Pulmonary artery endothelial cell (primary cell): ENCODE measurements at places on chromosomes 2 and 18. TPM values are rescaled to one million over a fixed set of nuclear protein-coding genes. Genes with fewer than 3 reads are reported as not detected.

The FASTKD1 gene
- total RNA-seq: 16.0 and 27.0 TPM in 2 replicates

- DNase-seq: no peak
Observed at GRCh38 chr18:5447442-5447841, 96.4 kb downstream of the EPB41L3 start.

DNA sequence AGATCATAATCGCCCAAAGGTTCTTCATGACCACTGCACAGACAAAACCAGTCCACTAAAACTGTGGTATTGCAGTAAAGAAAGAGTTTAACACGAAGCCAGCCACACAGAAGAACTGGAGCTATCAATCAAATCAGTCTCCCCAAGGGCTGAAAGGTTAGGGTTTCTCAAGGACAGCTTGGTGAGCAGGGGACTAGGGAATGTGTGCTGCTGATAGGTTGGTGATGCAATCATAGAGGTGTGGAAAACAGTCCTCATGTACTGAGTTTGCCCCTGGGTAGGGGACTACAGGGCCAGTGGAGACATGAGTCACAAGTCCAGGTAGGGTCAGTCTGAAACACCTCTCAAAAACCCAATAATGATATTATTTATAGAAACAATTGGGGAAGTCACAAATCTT lies 27.3 kb upstream of the FEZ2 start:
- DNase-seq: no peak

The RUFY4 gene
- total RNA-seq: not detected in 2 replicates
